ENCODE measurements at places on chromosomes 5 and 9.

DNA sequence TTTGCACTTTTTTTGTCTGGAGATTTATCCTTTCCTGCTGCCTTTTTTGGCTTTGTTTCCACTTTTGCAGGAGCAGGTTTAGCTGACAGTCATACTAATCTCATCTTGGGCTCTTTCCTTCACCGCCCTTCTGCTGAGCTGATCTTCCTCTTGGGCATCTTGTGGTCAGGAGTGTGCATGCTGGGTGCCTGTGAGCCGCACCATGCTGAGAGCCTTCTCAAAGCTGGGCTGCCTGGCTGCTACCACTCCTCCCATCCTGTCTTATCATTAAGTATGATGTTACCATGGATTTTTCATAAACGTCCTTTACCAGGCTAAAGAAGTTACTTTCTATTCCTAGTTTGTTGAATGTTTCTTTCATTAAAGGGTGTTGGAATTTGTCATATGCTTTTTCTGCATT, 49.5 kb upstream of the MCCC2 start:
- no peak for DNase-seq

- DNase-seq: no peak
Measured at GRCh38 chr5:145906401-145906800, 30.0 kb upstream of the SH3RF2 start.

- no peak for DNase-seq
Measured at GRCh38 chr9:83471241-83471640, 67.0 kb downstream of the FRMD3 start.

DNA sequence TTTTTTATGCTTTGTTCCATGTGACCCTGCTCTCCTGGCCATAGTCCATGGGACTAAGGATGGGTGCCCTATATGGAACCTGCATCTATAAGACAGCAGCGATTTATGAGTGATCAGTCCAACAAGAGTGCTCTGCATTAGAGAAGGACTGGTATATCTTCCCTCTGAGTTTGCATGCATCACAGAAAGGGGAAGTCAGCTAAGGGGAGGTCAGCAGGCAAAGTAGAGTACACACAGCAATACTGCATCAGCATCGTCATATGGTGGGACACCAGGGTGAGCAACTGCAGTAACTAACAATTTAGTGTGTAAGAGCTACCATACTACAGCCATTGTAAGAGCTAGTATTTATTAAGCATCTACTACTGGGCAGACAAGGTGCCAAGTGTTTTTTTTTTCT, 311.3 kb downstream of the NDUFS4 start:
- no peak for DNase-seq

DNA sequence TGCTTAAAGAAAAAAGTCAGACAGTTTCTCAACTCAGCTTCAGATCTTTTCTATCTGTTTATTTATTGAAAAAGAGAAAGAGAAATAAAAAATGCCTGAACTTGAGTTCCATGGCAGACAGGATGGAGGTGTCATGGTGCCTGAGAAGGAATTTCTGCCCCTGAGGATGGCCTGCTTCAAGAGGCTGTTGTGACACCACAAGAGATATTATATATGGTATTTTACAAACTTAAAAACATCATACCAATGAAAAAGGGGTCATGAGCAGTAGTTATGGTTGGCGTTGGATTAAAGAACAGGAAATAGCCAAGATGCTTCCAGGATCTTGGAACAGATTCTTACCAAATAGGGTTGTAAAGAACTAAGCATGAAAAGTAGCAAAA, 344.6 kb downstream of the GLIS3 start:
- DNase-seq: no peak

DNA sequence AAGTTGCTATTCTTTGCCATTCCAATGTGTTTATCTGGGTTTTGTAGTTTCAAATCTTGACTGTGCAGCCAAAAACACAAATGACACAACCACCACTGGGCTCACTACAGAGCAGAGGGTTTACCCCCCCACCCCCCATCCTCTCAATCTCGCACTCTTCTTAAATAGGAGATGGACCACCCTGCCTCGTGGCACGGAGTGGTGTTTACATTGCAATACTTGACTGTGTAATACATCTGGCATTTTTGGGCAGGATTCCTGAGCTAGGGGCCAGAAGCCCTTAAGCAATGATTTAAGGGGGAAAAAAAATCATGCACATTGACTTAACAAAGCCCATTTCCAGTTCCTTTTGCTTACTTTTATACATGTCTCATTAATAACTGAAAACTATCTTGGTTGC, 19.0 kb downstream of the PTCH1 start:
- DNase-seq: no peak

DNA sequence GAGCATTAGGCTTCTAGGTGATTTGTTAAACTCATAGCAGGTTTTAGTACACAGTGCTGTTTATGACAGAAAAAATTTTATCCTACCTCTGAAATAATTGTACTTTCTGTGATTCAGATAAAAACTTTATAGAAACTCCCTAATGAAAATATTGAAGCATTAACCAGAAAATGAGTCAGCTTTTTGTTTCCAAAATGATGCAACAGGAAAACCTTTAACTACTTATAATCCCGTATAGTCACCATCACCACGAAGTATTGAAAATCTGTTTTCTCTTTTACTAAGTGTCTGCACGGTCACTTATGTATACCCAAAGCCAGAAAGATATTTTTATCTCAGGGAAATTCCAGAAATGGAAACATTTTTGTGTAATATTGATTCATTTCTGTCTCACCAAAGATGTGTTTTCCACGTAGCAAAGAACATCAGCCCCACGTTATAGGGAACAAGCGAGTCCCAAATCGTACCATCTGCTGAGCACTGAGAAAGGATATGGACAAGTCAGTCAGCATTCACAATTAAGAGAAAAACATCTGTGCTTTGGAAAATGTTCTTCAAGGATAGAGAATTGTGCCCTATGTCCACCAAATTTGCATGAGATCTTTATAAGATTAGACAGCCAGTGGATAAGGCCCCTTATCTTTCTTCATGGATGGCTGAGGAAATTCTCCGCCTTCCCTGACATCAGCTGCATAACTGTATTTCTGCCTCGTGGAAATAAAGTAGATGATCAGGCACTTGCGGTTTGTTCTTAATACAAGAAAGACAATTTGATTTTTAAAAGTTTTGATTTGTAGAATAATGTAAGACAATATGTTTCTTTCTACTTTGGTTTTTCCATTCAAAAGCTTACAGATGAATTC, 41.9 kb downstream of the TNFAIP8 start:
- DNase-seq: no peak

DNA sequence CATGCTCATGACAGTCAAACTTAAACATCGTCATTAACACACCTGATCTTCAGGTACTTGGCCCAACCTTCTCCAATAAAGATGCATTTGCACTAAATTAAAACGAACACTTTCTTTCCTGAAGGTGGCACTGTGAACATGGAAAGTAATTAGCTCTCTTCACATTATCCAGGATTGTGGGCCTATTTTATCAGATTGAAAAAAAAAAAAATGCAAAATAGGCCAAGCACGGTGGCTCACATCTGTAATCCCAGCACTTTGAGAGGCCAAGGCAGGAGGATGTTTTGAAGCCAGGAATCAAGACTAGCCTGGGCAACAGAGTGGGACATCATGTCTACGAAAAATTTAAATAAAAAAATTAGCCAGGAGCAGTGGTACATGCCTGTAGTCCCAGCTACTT, 14.4 kb upstream of the CDC20B start:
- no peak for DNase-seq

- no peak for DNase-seq
Measured at GRCh38 chr5:174722500-174722899, 1.9 kb upstream of the MSX2 start.

DNA sequence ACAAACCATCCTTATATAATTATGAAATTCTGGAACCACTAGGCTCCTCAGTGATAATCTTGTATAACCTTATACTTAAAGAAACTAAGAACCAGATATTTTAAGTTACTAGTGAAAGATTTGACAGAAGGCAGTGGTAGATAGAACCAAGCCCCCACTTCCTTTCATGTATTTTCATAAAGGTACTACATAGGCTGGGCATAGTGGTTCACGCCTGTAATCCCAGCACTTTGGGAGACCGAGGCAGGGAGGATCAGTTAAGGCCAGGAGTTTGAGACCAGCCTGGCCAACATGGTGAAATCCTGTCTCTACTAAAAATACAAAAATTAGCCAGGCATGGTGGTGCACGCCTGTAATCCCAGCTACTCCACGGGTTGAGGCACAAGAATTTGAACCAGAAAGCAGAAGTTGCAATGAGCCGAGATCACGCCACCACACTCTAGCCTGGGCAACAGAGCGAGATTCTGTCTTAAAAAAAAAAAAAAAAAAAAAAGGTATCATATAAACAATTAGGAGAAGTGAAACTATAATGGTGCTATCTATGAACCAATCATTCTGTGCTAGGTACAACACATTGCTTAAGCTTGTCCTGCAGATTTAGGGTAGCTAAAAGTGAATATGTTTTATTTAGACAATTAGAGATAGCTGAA, 27.9 kb upstream of the DTWD2 start:
- no peak for DNase-seq

- DNase-seq: no peak
Measured at GRCh38 chr5:99033014-99033900, 104.5 kb upstream of the CHD1 start.

DNA sequence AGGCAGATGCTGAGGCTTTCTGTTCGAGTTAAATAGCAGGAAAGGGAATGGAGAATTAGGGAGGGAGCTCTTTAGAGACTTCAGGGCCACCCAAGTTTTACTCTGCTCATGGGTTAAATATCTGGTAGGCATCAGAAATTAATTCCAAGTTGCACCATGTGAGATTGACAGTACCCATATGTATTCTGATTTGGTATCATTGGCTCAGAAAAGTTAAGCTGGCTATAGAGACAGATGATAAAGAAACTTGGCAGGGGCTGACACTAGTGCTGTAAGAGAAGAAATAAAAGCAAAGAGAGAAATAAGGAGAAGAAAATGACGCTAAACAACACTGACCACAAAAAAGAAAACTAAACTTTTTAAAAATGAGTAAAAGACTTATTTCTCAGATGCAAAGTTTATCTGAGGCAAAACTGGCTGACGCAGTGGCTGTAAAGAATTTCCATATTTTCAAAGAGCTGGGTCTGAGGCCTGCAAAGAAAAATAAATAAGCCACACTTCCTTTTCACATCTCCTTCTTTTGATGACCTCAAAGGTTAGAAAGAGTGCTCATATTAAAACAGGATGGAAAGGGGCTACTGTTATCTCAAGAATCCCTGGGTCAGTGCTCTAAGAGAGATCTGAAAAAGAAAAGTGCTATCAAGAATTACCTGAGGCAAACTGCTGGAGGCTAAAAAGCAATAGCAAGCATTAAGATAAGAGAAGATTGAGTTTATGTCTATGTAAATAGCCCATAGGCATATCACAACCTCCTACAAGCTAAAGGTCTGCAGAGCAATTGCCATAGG, 399.0 kb upstream of the MEF2C start:
- DNase-seq: no peak

DNA sequence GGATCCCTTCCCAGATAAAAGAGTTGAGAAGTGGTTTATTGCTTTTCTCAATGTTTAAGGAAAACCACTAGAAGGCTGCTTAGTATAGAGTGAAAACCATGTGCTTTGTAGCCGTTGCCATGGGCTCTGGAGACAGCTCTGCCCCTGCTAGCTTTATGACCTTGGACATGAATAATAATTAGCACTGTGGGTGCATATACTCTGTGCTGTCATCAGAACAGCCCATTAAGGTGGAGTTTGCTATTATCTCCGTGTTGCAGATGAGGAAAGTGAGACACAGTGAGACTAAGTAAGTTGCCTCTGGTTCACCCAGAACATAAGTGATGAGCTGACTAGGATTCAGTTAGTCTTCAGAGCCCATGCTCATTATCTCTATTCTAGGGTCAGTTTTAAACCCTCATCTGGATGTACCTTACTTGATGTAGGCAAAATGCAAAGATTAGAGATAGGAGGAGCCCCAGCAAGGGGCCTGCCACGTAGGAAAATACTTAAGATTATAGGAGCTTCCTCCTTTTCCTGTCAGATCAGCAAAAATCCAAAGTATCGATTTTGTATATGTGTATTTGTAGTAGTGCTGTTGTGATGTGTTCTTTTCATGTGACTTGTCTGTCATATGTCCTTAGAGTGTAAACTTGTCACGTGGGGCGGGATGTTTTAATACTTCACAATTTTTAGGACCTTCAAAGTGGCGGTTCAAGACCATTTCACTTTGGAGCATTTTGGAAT, 102.5 kb downstream of the TLE4 start:
- no peak for DNase-seq
